ENCODE measurements at places on chromosomes 12 and 14.
A peak's percentile ranks its signal among the peaks of the same experiment; 100 is the strongest.

GRCh38 chr12:111412007-111412829 is 6.5 kb downstream of the SH2B3 start:
- DNase-seq, result no peak

DNA sequence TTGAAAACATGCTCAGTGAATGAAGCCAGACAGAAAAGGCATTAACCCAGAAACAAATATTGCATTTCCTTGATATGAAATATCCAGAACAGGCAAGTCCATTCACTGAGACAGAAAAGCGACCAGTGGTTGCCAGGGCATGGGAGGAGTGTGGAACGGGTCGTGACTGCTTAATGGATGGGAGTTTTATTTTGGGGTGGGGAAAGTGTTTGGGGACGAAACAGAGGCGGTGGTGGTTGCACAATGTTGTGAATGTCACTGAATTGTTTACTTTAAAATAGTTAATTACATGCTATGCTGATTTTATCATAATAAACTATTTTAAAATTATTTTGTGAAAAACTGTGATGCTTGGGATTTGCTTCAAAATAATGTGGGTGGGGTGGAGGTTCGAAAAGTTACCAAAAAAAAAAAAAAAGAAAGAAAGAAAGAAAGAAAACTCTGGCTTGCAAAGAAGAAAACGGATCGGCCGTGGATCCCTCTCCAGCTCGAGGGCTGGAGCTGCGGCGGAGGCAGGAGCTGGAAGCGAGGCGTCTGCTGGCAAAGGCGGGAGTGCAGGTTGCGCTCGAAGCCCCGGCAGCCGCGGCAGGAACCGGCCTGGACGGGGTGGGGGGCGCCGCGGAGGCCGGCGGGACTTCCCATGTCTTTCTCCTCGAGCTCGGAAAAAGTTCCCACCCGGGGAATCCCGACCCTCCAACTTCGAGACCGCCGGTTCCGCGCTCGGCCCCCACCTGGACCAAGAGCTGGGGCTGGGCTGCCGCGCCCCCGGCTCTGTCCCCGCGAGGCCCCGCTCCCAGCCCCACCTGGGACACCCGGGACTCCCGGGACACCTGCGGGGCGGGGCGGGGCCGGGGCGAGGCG is 524 bp upstream of the P2RX2 start:
- no peak for DNase-seq

- no peak for DNase-seq
Observed at GRCh38 chr14:72201645-72202044, 269.4 kb downstream of the RGS6 start.

- peak; percentile 38 for DNase-seq
Observed at GRCh38 chr12:1592444-1593173, 1.8 kb downstream of the FBXL14 start.

GRCh38 chr14:24368562-24369252 is 723 bp downstream of the NFATC4 start:
- DNase-seq, result no peak

DNA sequence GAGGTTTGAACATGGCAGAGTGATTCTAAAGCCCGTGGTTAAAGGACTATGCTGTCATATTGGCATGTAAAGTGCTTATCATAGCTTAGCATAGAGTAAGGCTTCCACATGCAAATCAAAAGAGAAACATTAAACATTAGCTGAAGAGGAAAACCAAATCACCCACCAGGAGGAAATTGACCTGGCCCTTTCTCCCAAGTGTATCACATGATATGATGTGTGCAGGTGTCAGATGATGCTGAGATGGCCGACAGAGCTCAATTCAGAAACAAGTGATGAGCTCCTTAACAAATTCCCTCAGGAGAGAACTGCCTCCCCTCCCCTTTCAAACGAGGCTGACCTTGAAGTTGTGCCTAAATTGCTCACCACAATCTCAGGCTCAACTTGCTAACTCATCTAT is 217.1 kb upstream of the BTG1 start:
- no peak for DNase-seq

GRCh38 chr14:25520821-25521220 is 470.9 kb upstream of the STXBP6 start:
- no peak for DNase-seq

GRCh38 chr12:113559466-113559865 is 87.8 kb upstream of the LHX5 start:
- DNase-seq, result no peak

GRCh38 chr14:39232554-39233415 is 930 bp upstream of the MIA2 start:
- DNase-seq, result no peak

- DNase-seq, result no peak
Observed at GRCh38 chr12:40312982-40313576, 88.3 kb downstream of the LRRK2 start.

DNA sequence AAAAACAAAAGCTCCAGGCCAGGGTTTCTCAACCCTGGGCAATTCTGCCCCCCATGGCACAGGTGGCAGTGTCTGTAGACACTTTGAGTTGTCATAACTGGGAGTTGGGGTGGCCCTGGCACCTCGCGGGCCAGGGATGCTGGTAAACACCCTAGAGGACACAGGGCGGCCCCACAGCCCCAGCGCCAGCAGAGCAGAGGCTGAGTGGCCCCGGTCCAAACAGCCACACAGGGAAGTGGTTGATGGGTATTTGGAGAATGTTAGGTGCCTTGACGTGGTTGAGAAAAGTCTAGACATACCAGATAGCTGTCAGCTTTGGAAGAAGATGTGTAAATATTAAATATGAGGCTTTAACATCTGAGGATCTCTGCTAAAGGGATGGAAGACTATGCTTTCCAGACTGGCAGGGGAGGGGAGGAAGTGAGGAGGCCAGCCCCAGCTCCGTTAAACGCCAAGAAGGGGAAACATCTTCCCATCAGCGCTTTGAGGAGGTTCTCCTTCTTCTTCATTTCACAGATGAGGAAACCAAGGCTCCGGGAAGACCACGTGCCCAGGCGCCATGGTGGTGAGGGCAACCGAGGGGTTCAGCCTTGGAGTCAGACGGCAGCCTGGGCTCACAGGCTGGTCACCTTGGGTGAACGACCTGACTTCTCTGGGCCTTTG is 103.7 kb downstream of the SCARB1 start:
- DNase-seq, result no peak

GRCh38 chr14:100544506-100545141 is 42.6 kb downstream of the BEGAIN start:
- no peak for DNase-seq

DNA sequence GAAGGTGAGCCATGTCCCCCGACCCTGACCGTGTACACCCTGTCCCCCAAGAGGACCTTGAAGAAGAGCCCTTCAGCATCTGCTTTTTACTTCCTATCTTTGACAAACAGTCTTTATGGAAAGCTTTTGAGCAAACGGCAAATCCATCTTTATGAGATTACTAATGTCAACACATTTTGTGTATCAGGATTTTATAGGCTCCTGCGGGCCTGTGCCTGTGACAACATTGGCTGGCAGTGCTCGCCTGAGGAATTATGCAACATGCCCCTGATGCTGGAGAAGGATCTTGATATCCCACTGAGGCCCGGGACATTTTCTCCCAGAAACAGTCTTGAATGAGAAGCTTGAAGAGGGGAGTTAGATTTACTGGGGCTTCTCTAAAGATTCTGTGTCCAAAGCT is 416.5 kb downstream of the NRXN3 start:
- DNase-seq, result no peak

GRCh38 chr12:94433744-94434143 is 25.9 kb downstream of the CEP83 start:
- DNase-seq, result no peak

GRCh38 chr14:61471297-61472005 is 150.1 kb downstream of the PRKCH start:
- no peak for DNase-seq

- DNase-seq, result no peak
Observed at GRCh38 chr12:5172886-5173285, 129.2 kb downstream of the KCNA5 start.

GRCh38 chr12:63805704-63806672 is 26.3 kb downstream of the RXYLT1 start:
- DNase-seq, result no peak

- DNase-seq, result no peak
Observed at GRCh38 chr12:20716037-20716436, 20.9 kb downstream of the SLCO1C1 start.

- no peak for DNase-seq
Observed at GRCh38 chr14:24258548-24259265, 4.3 kb downstream of the TGM1 start.

GRCh38 chr14:105897725-105898113 is 371.3 kb downstream of the TMEM121 start:
- no peak for DNase-seq

- DNase-seq, result no peak
Observed at GRCh38 chr14:71262441-71262840, 355.2 kb downstream of the PCNX1 start.

DNA sequence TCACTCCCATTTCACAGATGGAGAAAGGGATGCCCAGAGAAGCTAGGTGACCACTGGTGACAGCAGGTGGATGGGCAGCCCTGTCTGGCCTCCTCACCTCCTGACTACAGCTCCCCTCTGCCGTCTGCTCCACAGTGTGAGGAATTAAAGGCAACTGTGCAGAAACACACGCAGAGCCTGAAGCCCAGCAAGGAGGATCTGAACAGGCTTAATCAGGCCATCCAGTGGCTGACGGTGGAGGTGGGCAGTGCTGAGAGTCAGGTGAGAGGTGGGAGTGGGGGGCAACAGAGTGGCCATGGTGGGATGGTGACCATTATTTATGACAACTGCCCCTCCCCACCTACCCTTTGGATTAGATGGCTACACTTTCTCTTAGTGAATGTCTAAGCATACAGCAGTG is 1.2 kb downstream of the KRT86 start:
- DNase-seq, result no peak

- DNase-seq, result no peak
Observed at GRCh38 chr14:31258427-31259039, 50.9 kb upstream of the HECTD1 start.

GRCh38 chr12:45669093-45669492 is 60.4 kb upstream of the ARID2 start:
- no peak for DNase-seq

GRCh38 chr12:32776258-32776657 is 20.6 kb upstream of the YARS2 start:
- DNase-seq, result no peak

- DNase-seq, result no peak
Observed at GRCh38 chr14:64786296-64787149, 82.3 kb downstream of the PLEKHG3 start.

- no peak for DNase-seq
Observed at GRCh38 chr12:44117337-44117736, 281.5 kb downstream of the TMEM117 start.

DNA sequence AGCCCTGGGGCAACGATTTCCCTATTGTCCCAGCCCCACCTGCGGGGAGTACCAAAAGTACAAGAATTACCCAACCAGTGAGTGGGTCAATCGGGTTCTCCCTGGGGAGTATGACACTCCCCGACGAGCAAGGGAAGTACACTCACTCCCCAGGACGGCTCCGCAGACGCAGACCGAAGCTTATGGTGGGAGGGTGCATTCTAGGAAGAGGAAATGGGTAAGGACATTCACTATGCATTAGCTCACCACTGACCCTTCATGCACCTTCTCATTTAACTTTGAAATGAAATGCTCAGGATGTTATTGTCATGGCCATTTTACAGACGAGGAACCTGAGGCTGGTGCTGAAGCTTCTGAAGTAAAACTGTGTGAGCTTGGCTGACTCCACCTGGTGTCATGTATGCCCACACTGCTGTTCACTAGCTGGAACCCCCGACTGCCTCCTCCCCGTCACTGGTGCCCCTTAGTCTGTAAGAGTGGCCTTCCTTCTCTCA is 45.8 kb upstream of the TMED10 start:
- DNase-seq, result no peak

- DNase-seq, result no peak
Observed at GRCh38 chr12:57332646-57333312, 81.8 kb upstream of the STAC3 start.

DNA sequence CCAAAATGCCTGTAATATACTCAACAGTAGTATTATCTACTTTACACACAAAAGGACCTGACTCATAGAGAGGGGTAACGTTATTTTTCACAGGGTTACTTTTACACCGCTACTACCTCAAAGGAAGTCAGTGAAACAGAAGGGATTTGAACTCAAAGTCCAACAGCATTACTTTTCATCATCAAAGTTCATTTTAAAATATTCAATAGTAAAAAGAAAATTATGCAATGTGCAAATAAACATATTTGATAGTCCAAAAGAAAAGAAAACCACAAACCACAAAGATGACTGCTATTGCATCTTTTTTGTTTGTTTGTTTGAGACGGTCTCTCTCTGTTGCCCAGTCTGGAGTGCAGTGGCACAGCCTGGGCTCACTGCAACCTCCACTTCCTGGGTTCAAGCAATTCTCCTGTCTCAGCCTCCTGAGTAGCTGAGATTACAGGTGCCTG is 15.5 kb downstream of the KIF21A start:
- DNase-seq, result no peak

DNA sequence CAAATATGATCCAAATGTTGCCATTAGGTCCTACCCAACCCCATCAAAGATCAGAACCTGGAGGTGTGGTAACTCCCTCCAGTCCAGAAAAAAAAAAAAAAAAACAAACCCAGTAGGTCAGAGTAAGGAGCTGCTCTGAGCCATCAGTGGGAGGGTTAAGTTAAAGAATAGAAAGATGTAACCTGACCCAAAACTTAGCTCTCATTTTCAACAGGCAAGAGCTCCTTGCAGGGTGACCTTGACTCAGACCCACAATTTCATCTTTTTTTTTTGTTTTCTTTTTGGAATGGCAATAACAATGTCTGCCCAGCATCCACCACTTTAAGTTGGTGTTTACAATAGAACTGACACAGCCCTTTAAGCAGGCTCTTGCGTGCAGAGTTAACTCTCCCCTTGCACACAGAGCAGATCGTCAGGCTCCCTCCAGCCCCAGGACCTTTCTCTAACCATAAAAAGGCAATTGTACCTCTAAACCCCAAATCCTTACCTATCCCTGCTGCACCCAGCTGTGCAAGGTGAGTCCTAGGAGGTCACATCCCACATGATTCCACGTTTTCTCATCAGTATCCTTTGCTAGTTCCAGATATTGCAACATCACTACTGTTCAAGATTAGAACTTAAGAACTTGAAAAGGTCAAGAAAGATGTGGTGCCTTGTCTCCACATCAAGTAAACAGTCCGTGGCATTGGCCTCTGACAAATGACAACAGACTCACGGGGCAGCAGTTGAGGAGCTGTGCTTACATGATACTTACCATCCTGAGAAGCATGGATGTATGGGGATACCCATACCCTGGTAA is 178.6 kb upstream of the EEA1 start:
- DNase-seq, result no peak
